NCI-H1694 (cell line): ENCODE measurements at places on chromosomes 2 and 18.

- no peak for DNase-seq
These were observed 114.0 kb downstream of the FAM210A start for GRCh38 chr18:13612196-13612997.

DNA sequence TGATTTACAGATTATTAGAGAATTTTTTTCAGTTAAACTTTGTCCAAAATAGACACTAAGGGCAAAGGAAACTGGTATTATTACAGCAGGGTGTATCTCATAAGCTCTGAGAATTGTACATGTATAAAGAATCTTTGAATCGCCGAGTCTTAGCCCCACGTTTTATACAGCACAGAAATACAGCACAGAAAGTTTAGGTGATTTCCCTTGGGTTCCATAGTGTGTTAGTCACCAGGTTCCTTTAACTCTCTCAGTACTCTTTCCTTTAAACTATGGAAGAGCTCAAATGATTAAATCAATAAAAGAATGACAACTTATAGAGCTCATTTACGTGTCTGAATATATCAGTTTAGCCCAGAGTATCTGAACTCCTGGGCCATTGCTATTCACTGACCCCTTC is 256.8 kb downstream of the NEDD4L start:
- DNase-seq, result no peak

DNA sequence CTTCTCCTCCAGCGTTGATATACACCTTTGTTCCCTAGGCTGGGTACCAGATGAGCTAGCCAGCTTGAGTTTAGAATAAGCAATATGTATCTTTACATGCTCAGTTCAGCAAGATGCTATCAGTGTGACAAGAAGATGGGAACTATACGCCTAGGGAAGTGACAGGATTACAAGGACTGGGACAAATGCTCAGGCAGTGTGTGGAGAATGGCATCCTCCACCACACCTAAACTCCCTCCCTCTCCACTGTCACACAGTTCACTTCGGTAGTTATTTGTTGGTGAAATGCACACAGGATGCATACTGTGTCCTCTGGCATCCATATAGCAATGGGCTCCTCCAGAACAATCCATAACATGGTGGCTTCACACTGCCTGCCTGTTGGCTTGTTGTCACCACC is 7.7 kb downstream of the STAT1 start:
- no peak for DNase-seq

- DNase-seq, result no peak
These were observed 62.2 kb upstream of the RTN4 start for GRCh38 chr2:55112229-55113031.

GRCh38 chr18:9771977-9772660 is 64.0 kb downstream of the RAB31 start:
- no peak for DNase-seq

DNA sequence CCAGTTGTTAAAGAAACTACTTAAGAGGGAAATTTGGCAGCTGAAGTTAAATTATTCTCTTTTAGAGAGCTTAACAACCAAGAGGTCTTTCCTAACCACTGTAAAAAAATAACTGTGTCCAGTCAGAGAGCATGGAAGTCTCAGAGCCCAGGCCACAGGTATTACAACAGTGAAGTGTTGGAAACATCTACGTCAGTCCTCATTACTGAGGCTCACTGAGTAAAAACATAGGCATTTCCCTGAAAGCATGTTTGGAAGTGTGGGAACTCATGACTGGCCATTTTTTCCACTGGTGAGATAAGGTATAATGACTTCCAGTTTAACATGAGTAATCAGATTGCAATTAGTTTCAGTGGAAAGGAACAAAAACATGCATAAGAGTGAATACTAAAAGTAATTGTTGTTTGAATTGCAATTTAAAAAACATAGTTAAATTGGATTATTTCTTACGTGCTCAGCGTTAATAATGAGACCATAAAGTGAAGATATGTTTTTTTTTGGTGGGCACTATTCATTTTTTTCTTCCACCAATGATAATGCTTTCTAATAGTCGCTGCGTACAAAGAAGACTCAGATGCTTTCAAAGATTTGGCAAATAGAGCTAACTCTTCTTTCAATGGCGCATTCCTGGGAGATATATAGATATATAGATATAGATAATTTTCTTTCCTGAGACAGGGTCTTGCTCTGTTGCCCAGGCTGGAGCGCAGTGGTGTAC is 60.8 kb downstream of the EFEMP1 start:
- DNase-seq, result no peak

GRCh38 chr2:88613921-88614320 is 13.3 kb downstream of the EIF2AK3 start:
- no peak for DNase-seq

GRCh38 chr18:27942706-27943105 is 234.2 kb downstream of the CDH2 start:
- no peak for DNase-seq

DNA sequence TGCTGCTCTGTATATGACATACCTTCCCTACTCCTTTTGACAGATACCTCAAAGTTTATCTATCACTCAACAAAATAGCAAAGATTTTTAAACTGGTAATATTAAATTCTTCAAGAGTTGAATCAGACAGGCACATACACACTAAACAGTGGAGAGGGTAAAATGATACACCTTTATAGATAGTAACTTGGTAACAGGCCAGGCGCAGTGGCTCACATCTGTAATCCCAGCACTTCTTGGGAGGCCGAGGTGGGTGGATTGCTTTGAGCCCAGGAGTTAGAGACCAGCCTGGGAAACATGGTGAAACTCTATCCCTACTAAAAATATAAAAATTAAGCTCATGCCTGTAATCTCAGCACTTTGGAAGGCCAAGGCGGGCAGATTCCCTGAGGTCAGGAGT is 23.2 kb downstream of the ASXL2 start:
- no peak for DNase-seq

GRCh38 chr2:201858281-201859184 is 52.2 kb downstream of the CDK15 start:
- DNase-seq, result no peak

DNA sequence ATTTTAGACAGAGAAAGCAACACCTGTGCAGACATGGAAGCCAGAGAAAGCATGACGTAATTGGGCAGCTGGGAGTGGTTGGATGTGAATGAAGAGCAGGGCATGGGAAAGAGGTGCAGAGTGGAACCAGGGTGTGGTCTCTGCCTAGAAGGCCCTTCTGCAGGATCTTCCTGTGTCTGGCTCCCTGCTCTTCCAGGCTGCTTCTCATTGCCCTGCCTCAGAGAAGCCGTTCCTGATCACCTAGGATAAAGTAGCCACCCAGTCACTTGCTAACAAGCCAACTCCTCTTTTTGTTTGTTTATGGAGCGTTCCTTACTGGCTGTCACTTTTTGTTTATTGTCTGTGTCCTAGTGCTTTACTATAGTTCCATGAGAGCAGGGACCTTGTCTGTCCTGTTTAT is 28.5 kb downstream of the GALNT1 start:
- DNase-seq, result no peak

- DNase-seq, result no peak
These were observed 62.3 kb upstream of the TMEM178A start for GRCh38 chr2:39603436-39603835.

- no peak for DNase-seq
These were observed 15.9 kb downstream of the FAM171B start for GRCh38 chr2:186709529-186710450.
